ENCODE measurements at places on chromosomes 11 and 22.

DNA sequence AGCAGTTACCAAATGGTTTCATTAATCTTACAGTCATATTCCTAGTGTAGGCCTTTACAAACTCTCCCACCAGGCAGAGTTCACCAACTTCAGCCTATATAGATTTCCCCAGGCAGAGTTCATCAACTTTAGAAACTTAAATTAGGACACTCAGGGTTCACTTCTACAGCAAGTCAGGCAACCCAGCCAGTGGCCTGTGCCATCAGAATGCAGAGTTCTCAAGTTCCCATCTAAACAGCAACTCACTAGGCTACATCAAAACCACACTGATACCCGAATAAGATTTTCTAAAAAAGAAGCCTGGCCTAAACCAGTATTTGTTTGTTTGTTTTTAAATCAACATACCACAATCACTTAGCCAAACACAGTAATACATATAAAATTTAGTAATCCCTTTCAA lies 33.7 kb downstream of the PICALM start:
- no peak for DNase-seq

DNA sequence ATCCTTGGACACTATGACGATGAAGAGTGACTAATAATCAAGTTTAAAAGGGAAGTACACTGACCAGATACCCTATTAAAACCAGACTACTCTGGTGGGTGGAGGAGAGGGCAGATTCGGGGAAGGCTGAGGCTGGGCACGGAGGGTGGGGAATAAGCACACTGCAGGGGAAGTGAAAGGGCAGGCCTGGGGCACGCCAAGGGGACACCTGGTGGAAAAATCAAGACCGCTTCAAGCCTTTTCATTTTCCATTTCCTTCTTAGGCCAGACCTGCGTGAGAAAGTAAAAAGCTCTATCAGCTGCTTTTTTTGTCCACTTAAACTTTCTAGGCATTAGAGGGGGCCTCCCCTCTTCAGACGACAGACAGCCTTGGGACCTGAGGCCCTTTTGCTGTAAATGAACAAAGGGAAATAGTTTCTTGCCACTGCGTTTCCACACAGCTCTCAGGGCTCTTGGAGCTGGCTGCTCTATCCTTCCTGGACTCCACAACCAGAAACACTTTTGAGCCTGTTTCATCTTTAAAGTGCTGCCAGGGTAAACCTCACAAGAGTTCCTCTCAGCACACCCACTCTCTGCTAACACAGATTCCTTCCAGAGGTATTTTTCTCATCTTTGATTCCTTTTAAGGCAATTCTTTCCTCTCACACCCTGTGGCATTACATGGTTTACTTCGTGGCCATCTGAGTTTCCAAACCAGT lies 25.0 kb upstream of the SERPIND1 start:
- DNase-seq = no peak

DNA sequence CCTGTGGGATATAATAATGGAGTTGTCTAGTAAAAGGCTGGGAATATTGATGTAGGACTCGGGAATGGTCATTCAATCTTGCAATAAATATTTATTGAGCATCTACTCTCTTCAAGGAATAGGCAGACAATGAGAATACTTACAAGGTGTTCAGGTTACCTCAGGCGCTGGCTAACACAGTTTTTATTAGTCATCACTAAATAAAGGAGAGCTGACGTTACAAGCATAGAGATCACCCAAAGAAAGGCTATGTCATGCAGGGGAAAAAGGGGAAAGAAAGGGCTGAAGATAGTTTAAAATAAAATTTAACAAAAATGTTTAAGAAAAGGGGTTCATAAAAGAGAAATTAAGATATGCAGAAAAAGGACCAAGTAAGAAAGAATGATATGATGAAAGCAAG lies 15.8 kb upstream of the CTSC start:
- DNase-seq = no peak

- no peak for DNase-seq
Observed at GRCh38 chr22:47626428-47627390, 864.3 kb downstream of the TBC1D22A start.

DNA sequence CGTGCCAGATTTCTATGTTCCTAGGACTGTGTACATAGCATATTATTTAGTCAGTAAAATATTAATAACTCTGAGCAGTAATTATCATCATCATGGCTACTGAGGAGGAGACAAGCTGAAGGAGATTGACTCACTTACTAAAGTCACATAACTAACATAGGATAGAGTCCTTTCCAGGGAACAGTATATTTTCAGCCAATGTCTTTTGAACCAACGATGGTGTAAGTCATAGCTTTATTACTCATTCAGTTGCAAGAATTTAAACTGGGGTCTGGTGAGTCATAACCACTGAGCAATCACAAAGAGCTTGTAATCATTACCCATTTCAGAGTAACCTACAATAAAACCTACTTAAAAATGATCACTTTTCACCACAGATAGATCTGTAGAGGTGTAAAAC lies 1564.8 kb upstream of the TENM4 start:
- no peak for DNase-seq

DNA sequence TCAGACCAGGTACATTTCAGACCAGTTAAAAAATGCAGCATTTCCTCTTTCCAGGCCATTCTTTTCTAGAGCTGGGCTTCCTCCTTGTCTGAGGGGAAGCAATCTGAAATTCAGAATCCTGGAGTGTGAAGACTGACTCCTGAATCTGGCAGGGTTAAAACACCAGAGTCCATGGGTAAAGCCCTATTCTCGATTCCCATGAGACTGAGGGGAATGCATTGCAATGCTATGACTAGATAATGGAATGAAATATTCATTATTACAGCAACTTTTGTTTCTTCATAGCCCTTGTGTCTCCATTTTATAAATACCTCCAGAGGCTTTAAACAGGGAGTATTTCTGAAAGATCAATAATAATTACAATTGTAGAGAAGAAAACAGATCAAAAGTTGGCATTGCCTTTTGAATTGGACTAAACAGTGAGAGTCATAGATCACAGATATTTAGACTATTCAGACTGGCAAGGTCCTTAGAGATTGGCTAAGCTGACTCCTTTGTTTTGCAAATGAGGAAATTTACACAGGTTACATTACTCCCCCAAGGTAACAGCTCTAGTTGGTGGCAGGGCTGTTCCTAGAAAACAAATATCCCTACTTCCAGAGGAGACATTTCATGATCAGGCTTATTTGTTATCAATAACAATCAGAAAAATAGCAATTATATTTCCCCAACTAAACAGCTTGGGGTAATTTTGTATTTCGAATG lies 632.6 kb upstream of the KIRREL3 start:
- no peak for DNase-seq

- no peak for DNase-seq
Observed at GRCh38 chr11:47123094-47123493, 53.6 kb downstream of the ARFGAP2 start.

GRCh38 chr11:68968306-68969250 lies 12.2 kb downstream of the MRGPRD start:
- DNase-seq = no peak

DNA sequence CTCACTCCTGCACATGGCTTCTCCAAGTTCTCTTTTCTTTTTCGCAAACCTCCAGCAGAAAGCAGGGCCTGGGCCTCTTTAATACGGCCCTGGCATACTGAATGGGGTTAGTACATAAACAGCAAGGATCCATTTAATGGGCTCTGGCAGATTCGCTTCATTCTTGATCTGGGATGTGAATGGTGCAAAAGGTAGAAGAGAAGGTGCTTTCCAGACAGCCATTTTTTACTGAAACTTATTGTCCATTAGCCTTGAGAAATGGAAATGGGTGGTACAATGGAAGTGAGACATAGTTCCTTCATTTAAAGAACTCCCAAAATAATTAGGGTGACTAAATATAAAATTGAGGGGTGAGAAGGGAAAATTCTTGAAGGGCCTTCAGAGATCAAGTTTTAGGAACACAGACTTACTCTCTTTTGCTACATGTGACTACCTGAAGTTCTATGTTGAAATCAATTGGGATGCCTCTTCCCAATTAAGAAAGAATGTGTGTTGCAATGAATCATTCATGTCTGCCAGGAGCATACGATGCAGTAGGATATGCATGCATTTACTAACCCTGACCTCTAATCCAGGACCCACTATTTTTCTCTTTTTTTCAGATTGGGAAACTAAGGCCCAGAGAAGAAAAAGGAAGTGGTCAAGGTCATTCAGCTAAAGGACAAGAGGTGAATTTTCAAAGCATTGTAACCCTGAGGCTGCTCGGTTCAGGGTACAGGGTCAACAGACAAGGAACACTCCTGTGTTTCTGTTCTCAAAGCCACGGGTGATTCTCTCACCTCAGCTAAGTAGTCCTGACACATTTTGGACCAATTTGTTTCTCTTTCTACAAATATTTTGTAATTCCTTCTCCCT lies 144.1 kb downstream of the BBOX1 start:
- DNase-seq = no peak

DNA sequence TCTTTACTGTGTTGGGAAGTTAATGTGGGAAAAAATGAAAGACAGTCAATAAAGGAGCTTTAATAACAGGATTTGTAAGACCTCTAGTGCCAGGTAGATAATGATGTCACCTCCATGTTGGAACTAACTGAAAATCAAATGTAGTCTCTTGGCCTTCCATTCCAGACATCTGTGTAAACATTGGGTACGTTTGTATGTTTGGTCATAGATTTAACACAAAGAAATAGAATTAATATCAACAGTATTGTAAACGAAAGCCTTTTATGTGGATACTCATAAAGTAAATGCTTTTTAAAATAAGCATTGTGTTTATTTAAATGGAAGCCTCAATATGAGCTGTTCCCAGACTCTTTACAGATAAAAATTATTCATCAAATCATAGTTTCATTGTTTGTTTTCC lies 605.7 kb downstream of the METTL15 start:
- DNase-seq = no peak

DNA sequence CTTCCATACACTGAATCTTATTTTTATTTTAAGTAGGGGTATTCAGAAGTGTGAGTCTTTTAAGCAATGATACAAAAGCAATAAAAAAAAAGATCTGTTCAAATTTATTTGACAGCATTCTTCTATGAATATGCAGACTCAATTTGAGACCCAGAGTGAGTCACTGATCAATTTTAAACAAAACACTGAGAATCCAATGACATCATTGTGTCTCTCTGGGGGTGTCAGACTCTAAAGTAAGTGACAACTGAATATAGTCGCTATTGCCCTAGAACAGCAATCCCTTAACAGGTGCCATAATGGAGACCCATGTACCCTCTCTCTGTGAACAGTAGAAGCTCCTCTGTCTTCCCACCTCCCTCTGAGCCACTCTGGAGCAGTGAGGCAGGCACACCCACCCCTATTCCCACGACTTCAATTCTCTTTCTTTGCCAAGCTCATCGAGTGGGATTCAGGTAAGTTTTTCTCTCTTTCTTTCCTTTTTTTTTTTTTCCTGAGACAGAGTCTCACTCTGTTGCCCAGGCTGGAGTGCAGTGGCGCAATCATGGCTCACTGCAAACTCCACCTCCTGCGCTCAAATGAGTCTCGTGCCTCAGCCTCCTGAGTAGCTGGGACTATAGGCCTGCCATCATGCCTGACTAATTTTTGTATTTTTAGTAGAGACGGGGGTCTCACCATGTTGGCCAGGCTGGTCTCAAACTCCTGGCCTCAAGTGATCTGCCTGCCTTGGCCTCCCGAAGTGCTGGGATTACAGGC lies 5.1 kb upstream of the RPS3 start:
- DNase-seq = no peak

GRCh38 chr11:66373265-66373664 lies 1.7 kb upstream of the SLC29A2 start:
- no peak for DNase-seq

- DNase-seq = no peak
Observed at GRCh38 chr22:20519558-20519957, 12.1 kb downstream of the MED15 start.

GRCh38 chr11:44205352-44205751 lies 104.6 kb downstream of the ALX4 start:
- no peak for DNase-seq

- peak; percentile 93 for DNase-seq
Observed at GRCh38 chr22:23385678-23386631, 194.1 kb downstream of the IGLL1 start.

GRCh38 chr11:120432056-120433018 lies 79.2 kb upstream of the GRIK4 start:
- DNase-seq = no peak

GRCh38 chr11:47318166-47318565 lies 34.3 kb downstream of the MYBPC3 start:
- no peak for DNase-seq

GRCh38 chr22:48717883-48718817 lies 1109.5 kb downstream of the BRD1 start:
- no peak for DNase-seq

DNA sequence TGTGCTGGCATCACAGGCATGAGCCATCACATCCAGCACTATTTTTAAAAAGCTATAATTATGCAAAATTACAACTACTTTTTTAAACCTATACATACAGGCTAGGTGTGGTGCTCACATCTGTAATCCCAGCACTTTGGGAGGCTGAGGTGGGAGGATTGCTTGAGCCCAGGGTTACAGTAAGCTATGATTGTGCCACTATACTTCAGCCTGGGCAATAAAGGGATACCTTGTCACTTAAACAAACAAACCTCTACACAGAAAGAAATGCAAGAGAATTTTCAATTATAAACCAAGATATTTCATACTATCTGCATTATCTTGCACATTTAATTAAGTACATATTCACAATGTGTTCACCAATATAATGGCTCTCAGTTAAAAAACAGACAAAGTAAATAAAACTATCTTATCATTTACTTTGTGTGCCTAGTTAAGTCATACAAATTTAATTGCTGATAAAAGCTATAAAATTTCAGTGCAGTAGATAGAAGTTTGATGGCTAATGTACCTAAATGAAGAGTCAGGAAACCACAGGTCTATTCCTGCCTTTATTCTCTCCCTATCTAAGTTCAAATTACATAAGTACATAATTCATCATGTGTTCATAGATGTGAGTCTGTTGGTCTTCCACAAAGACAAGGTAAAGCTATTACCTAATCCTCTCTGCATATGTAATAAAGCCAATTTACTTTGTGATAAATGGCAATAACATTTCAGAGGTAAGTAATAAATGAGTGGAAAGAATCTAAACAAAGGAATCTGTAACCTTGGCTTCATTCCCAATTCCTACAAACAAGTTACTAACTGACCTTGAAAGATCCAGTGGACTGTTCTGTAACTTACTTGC lies 9.0 kb upstream of the RDX start:
- peak; percentile 37 for DNase-seq

GRCh38 chr11:126135235-126136176 lies 72.8 kb upstream of the CDON start:
- no peak for DNase-seq

GRCh38 chr11:6674862-6675261 lies 8.3 kb downstream of the MRPL17 start:
- no peak for DNase-seq

GRCh38 chr11:68370211-68371111 lies 58.1 kb downstream of the LRP5 start:
- peak; percentile 69 for DNase-seq

GRCh38 chr11:34744511-34744910 lies 123.6 kb downstream of the EHF start:
- DNase-seq = no peak

GRCh38 chr22:29936186-29936585 lies 53.2 kb downstream of the MTMR3 start:
- no peak for DNase-seq

DNA sequence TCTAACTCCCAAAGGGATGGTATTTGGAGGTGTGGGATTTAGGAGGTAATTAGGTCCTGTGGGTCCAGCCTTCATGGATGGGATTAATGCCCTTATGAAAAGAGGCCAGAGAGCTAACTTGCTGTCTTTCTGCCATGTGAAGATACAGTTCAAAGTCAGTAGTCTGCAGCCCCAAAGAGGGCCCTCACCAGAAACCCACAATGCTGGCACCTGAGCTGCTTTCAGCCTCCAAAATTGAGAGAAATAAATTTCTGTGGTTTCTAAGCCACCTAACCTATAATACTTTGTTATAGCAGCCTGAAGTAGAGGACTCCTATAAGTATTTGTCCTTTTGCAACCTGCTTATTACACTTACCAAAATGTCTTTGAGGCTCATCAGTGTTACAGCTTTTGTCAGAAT lies 16.2 kb downstream of the ATM start:
- DNase-seq = no peak

Measured in SK-N-SH (cell line).